AG09309 (cell line): ENCODE measurements at places on chromosomes 5 and 9.

- peak; percentile 66 for DNase-seq
These were observed 515.1 kb upstream of the TNC start for GRCh38 chr9:115633104-115633503.

DNA sequence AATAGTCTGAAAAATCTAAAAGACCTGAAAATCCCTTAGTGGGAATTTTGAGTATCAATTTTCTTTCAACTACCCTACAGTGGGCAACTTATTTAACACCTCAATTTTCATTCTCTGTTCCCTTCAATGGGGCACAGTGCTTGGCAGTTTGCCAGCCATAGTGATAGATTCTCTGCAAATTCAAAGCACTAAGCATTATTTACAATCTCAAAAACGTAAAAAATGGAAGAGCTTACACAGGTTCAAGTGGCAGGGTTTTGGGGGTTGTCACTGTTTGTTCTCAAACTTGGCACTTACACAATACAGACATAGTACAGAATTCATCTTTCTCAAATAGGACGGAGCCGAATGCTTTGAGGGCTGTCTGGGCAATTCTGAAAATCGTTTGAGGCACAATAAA is 515.0 kb downstream of the EFNA5 start:
- no peak for DNase-seq

DNA sequence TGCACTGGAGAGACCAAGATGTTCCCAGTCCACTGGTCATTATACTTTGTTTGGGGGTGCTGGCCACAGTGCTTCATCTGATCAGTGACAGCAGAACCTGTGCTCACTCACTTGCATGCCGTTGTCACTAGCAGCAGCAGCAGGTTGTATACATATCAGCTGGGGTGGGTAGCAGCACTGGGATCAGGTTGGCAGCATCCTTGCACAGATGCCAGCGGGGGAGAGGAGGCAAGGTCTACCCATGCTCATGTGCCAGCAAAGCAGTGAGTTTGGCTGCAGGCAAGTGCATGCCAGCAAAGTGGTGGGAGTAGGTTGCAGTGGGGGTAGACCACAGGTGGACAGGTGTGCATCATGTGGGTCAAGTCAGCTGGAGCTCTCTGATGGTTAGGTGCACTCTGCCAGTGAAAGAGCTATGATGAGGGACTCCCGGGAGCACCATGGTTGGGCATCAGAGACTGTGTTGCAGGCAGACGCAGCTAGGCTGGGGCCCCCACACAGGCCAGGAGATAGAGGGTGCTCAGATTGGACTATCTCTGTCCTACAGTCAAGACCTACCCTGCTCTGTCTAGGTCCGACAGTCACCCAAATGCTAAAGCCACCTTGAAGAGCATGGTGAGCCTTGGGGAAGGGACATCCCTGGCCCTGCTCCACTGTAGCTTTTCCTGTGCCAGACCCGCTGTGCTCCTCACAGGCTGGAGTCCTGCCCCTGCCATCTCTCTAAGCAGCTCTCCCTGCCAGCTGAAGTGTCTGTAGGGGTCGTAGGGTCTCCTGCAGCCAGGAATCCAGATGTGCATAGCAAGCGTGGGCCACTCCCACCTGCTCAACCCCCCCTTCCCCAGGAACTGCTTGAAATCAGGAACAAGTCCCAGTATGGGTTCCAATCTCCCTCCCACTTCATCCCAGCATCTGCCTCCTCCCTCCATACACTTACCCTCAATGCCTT is 119.8 kb downstream of the RNF180 start:
- DNase-seq: no peak

- no peak for DNase-seq
These were observed 90.6 kb downstream of the PRRT1B start for GRCh38 chr9:131635892-131636291.
